ENCODE measurements at places on chromosomes 1 and 21.
A peak's percentile ranks its signal among the peaks of the same experiment; 100 is the strongest.

DNA sequence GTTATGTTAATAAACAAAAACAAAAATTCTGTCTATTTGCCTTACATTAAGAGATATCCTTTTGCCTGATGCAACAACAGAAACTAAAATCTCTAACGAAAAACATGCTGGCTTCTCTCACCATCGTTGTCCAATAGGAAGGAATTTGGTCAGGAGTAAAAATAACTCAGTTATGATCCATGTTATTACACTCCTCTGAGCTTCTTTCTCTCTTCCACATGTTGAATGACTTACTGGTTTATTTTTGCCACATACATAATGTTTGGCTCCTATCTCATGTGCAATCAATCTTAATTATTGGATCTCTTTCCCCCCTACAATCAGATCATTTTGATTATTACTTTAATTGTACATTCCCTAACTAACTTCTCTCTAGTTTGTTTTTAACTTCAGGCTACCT, 688.4 kb downstream of the USP25 start:
- DNase-seq: no peak

- DNase-seq: no peak
These were observed 90.7 kb downstream of the RIPK4 start for GRCh38 chr21:41676198-41676597.

GRCh38 chr21:36610201-36610600, 88.7 kb upstream of the SIM2 start:
- no peak for DNase-seq

GRCh38 chr1:151165281-151165737, 393 bp downstream of the LYSMD1 start:
- DNase-seq: peak; percentile 51

DNA sequence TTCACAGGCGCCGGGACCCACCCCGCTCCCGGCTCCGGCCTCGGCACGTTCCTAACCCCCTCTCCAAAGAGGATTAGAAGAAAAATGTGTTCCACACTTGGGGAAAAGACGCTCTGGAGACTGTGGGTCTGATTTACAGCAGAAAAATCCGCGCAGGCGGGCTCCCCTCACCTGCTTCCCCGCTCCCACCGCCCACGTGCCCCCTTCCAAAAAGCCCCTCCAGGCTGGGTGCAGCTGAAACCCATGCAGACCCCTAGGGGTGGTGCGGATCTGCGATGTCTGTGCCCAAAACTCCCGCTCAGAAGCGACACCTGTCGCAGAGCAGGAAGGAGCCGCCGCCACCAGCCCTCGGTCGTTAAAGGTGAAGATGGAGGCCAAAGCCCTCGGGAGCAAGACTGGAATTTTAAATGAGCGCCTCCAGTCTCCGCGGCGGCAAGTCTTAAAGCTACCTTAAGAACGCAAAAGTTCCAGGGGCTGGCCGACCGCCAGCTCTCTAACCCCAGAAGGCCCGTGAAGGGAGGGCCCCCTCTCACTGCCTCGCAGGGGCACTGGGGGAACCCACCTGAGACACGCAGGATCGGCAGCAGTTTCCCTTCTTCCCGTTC, 688 bp upstream of the CHD5 start:
- no peak for DNase-seq

GRCh38 chr21:18269856-18270255, 25.2 kb downstream of the CHODL start:
- DNase-seq: no peak

- DNase-seq: no peak
These were observed 41.0 kb upstream of the BACH1 start for GRCh38 chr21:29257701-29258100.

All from HTR-8/SVneo (cell line).